ENCODE measurements at places on chromosomes 7 and 10. TPM values are rescaled to one million over a fixed set of nuclear protein-coding genes. Genes with fewer than 3 reads are reported as not detected.

The HIBADH gene
- total RNA-seq, result 10.4 TPM

DNA sequence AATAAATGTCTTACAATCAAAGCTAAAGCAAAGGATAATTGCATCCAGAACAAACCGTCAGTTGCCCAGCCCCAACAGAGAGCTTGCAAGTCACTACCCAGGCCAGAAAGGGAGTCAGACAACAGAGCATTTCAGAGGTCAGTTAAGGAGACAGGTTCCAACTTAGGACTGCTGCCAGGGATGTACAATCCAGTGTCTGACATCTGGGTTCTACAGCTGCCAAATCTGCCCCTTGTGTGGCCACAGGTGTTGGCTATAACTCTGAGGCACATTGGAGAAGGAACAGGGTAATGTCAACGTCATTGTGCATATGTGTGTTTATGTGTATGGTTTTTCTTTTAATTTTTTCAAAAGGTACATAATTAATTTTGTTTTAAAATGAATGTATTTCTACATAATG lies 85.2 kb upstream of the GLCCI1 start:
- DNase-seq, result no peak

GRCh38 chr7:101363734-101364374 lies 1.2 kb downstream of the COL26A1 start:
- DNase-seq, result peak; percentile 88

The SGCE gene
- total RNA-seq, result 17.9 TPM

The ZNF511 gene
- 16.1 TPM for total RNA-seq

The PIK3AP1 gene
- 31.6 TPM for total RNA-seq

GRCh38 chr7:81510122-81510521 lies 259.7 kb downstream of the HGF start:
- DNase-seq, result no peak

DNA sequence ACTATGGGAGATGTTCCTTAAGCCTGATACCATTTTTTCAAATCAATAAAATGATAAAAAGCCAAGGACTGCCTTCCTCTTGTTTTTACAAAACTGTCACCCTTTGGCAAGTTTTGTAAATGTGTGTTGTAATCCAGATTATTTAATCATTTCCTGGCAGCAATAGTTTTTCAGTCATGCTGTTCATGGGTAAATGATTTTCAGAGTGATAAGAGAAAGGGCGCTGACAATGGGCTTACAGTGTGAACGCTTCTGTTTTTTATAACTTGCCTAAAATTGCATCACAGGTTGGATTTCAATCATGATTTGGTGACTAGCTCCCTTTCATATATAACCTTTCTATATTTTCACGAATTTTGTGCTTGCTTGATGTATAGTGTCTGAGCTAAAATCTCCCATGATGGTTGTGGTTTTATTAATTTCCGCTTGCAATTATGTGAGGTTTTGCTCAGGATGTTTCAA lies 19.0 kb upstream of the DMBT1 start:
- DNase-seq, result no peak

GRCh38 chr7:22001345-22002004 lies 55.8 kb upstream of the CDCA7L start:
- DNase-seq, result no peak

DNA sequence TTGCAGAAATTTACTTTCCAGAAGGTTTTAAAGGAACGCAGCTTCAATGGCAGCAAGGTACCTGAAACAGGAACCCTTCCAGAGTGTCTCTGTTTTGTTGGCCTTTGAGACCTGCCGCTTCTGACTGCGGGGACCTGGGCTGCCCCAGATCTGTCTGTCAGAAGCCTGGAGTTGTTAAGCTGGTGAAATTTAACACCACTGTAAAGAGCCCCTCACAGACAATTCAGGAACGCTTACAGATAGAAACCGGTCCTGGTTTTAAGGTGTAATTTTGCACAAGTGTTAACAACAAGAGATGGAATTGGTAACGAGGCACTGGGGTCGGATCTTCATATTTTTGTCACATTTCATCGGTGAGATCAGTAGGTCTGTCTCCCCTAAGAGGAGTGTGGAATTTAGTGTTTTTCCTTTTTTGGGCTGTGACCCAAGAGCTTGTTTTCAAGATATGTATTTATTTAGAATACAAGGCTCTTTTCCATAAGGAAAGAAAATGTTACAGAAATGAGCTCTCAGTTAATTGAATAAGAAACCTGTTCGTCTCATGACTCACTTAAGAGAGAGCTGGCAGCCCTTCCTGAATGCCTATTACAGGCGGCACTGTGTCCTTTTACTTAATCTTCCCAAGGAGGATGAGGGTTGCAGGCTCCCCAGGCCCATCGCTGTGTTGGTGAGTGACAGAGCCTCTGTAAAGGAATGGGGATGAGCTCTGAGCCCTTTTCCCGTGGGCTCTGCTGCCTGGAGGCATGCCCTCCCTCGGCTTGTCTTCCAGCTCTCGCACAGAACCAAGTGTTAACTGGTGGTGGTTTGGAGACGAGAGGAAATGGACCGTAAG lies 168.7 kb downstream of the CUX1 start:
- DNase-seq, result no peak

- no peak for DNase-seq
Measured at GRCh38 chr10:71782221-71782916, 9.0 kb upstream of the VSIR start.

GRCh38 chr10:59362959-59363381 lies 621 bp upstream of the FAM13C start:
- DNase-seq, result peak; percentile 21

GRCh38 chr10:71604324-71605018 lies 115.1 kb downstream of the C10orf105 start:
- no peak for DNase-seq

GRCh38 chr10:86630079-86630478 lies 24.3 kb upstream of the OPN4 start:
- DNase-seq, result no peak

- no peak for DNase-seq
Measured at GRCh38 chr10:70892631-70893030, 4.3 kb upstream of the PCBD1 start.
